ENCODE measurements at places on chromosomes 11 and 22. TPM values are rescaled to one million over a fixed set of nuclear protein-coding genes. Genes with fewer than 3 reads are reported as not detected.

SLC22A12 gene
- total RNA-seq, result not detected

GLYAT gene
- total RNA-seq, result not detected

FOLH1 gene
- 1.5 TPM for total RNA-seq

LSP1 gene
- 18.5 TPM for total RNA-seq

PHLDA2 gene
- total RNA-seq, result 4.2 TPM

FXYD6 gene
- total RNA-seq, result 30.3 TPM

HTR3A gene
- total RNA-seq, result 0.99 TPM

OR8A1 gene
- not detected for total RNA-seq
